Hippocampal formation (tissue), 2 donors: ENCODE measurements at places on chromosomes 3 and 15.

DNA sequence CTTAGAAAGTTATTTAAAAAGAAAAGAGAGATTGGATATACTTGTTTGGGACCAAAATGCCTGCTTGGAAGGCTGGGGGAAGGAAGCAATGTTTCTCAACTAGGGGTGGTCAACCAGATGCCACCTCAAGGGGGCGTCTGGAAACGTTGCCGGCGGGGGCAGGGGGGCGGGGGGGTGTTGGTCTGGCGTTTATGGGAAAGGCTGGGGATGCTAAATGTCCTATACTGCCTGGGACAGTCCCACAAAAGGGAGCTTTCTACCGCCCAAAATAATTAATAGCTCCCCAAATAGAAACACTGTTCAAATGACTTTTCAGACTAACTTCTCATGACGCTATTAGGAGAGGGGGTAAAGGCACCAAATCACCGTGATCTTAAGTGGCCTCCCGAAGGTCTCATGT is 2.2 kb downstream of the POLG start:
- no peak for DNase-seq

GRCh38 chr3:106758459-106758858 is 618.8 kb upstream of the CCDC54 start:
- DNase-seq: no peak

GRCh38 chr3:189772584-189772983 is 141.4 kb downstream of the TP63 start:
- DNase-seq: no peak

DNA sequence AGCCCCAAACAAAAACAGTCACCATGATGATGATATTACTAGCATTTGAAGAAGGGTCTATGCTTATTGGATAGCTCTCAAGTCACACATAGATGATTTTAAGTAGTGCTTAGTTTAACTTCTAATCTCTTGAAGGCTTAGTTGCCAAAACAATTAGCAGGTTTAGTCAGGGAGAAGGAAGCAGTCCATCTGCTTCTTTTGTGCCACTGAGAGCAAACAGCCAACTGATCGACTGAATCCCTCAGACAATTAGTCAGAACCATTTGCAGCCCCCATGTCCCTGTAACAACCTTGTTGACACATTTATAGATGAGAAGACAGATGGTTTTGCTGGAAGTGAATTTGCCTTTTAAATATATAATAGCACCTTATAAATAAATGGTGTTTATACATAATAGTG is 585.1 kb upstream of the SUCLG2 start:
- no peak for DNase-seq

DNA sequence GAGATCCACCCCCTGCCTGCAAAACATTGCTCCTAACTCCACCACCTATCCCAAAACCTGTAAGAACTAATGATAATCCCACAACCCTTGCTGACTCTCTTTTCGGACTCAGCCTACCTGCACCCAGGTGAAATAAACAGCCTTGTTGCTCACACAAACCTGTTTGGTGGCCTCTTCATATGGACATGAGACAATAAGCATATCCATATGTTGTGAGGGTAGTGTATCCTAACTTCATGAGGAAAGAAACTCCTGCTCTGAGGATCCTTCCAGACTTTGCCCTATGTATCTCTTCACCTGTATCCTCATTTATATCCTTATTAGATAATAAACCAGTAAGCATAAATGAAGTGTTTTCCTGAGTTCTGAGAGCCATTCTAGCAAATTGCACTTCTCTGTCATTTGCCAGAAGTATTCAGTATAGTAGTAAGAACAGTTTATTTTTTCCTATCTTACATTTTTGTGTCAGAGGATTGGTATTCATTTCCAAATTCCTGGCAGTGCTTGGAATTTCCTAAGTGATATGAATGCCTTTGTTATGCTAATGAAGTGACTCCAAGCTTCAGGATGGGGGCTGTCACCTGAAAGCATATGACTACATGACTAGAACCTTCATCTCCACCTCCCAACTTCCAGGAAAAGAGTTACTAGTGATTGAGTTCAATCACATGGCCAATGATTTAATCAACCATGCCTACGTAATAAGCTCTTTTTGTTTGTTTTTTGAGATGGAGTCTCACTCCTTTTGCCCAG is 30.2 kb downstream of the TTBK2 start:
- DNase-seq: no peak

GRCh38 chr15:39365161-39365560 is 215.7 kb upstream of the THBS1 start:
- no peak for DNase-seq

GRCh38 chr3:188284455-188285212 is 130.7 kb downstream of the LPP start:
- DNase-seq: no peak

GRCh38 chr3:55637906-55638638 is 151.0 kb upstream of the WNT5A start:
- no peak for DNase-seq

GRCh38 chr15:62208884-62209283 is 43.8 kb upstream of the C2CD4B start:
- no peak for DNase-seq

GRCh38 chr15:73989001-73989798 is 2.9 kb downstream of the STOML1 start:
- no peak for DNase-seq

DNA sequence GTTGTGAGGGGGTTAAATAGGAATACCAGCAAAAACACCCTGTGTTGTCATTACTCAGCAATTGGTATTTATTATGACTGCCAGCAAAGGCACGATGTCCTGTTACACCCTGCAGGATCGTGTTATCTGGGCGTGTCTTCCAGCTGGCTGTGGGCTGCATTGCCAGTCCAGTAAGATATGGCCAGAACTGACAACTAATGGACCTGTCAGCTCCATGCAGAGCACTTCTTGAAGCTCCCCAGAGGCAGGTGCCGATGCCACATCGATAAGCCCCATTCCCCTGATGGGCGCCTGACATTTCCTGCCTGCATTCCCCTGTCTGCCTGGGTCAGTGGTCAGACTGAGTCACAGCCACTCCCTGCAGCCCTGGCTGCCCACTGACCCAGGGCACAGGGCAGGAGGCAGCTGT is 79.7 kb upstream of the RASGRF1 start:
- DNase-seq: no peak

DNA sequence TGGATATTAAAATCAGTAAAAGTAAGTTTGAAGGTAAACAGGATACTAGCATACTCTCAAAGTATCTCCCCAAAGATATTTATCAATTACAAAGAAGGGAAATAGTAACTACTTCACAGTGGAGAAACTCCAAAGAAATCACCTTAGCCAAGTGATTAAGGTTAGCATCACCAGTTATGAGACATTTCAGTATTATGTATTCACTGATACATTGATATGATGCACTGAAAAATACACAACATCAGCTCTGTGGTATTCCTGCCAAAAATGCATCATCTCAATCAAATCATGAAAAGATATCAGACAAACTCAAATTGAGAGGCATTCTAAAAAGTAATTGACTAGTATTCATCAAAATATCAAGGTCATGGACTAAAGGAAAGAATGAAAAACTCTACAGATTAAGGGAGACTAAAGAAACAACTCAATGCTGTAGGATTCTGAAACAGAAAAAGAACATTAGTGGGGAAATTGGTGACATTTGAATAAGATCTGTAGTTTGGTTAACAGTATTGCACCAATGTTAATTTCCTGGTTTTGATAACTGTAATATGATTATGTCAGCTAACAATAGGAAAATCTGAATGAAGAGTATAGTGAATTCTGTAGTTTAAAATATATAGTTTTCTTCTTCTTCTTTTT is 215.4 kb downstream of the UACA start:
- DNase-seq: no peak

DNA sequence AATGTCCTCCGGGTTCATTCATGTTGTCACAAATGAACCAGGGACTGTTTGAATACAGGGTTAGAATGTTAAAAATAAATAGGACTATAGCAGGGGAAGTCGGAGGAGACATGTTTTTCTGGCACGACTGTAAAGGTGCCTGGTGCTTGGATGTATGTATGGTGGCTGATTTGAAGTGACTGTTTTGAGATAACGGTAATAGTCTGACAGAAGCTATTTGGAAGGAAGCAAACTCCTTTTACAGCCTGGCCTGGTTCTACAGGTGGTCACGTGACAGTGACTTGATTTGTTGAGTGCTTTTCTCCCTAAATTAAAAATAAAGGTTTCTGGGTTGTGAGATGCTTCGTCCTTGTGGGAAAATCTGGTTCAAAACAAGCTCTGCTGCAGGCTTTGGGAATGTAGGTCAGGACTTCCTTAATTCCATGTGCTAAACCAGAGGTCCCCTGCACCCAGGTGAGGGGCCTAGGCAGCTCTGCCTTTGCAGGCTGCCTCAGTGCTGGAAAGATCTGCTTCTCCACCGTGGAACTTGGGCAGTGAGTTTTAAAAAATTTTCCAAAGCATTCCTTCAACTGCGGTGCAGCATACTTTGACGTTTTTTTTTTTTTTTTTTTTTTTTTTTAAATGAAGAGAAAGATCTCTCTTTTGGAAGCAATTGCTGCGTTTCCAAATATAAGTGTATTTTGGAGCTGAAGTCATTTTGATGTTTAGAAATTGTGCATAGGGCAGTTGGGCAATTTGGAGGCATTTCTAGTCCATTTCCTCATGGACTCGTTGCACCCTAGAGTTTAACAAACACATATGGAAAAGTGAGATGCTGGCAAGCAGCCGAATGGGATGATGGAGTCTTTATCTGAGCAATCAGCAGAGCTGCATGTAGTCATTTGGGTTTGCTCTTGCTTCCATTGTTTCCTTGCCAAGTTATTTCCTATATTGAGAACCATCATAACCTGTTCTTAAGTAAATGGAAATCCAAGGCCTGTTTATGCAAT is 30.9 kb downstream of the ITPR1 start:
- no peak for DNase-seq

- DNase-seq: no peak
Measured at GRCh38 chr15:94193906-94194305, 37.5 kb upstream of the MCTP2 start.

GRCh38 chr3:143814443-143814889 is 33.8 kb downstream of the SLC9A9 start:
- no peak for DNase-seq

DNA sequence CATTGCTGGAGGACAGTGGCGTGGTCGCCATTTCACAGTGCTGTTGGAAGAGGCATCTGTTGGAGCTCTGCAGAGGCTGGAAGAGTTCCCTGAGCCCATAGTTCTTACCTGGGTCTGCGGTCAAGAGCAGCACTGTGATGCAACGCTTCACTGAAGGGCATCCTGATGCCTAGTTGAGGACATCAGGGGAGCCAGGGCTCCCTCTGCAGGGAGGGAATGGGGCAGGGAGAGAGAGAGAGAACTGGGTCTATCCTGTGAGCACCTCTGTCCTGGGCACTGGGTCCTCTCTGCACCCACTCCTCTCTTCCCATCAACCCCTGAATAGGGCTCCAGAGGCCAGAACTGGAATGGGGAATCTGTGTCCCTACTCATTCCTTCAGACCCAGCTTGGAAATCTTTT is 23.9 kb upstream of the MOBP start:
- DNase-seq: no peak

- DNase-seq: no peak
Measured at GRCh38 chr3:149547413-149547812, 72.9 kb downstream of the TM4SF4 start.

DNA sequence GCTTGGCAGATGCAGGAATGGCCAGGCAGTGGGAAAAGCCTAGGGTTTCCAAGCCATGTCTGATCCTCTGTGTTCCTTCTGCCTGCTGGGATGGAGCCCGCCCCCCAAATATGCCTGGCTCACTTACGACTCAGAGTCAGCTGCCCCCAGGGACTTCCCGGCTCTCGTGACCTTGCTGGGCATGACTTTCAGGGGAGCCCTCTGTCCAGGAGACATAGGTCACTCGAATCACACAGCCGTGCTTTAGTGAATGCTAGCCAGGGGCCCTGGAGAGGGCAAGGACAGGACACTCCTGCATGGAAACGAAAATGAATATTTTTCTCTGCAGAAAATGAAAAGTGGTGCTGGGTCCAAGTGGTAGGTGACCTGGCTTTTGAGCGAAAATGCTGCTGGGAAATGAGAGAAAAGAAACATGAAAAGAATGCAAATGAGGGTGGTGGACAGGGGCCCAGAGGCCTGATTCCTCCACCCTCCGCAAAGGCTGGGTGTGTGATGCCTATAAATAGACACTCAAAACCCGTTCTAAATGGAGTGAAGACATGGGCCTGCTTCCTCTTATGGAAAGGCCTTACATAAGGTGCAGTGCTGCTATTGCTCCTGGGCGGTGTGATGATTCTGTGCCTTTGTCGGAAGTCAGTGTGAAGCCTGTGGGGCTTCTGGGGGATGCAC is 107.4 kb downstream of the APBA2 start:
- DNase-seq: no peak

GRCh38 chr3:16589867-16590624 is 15.2 kb downstream of the DAZL start:
- DNase-seq: no peak

DNA sequence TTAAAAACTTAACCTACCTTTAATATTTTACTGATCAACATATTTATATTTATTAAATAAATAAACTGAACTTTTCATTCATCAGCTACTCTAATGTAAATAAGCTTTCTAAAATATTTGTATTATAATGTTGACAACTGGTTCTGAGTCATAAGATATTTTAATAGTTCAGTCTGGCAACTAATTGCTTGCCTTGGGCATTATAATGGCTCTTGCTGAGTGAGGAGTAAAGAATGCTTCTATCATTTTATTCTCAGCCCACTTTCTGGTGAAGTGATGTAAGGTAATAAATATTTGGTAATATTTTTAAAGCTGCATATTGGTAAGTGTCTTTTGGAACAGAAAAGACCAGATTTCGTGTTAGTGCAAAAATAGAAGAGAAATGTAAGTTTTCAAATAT is 81.5 kb downstream of the DIPK2A start:
- no peak for DNase-seq

- no peak for DNase-seq
Measured at GRCh38 chr15:74857082-74857655, 14.2 kb upstream of the ULK3 start.

DNA sequence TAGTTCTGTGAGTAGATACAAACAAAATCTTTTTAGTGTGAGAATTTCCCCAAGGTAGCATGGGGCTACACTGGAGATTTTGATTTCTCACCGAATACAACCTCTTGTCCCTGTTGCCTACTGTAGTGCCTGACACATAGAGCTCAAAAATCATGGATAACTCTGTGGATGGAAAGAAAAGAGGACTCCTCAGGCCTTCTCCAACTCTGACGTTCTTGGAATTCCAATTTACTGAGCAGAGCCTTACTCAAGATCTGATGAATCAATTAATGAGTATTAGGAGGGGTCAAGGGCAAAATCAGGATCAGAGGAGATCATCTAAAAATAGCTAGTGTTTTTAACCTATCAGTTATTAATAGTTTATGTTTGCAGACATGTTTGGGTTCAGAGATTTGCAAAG is 46.7 kb upstream of the PYDC2 start:
- DNase-seq: no peak

DNA sequence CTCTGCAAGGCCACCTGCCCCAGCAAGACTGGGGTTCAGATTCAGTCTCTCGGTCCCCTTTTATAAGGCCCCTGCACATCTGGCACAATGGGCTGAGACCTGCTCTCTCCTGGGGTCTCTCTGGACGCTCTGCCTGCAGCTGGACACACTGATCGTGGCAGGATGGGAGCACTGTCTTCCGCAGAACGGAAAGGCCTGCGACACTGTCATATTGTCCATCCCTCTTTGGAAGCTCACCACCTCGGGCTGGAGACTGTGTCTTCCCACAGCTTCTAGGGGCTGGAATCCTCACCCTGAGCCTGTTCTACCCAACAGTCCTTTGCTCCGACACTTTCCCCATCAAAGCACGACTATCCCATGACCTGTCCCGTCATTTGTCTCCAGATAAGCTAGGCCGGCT is 11.5 kb upstream of the IGDCC4 start:
- DNase-seq: no peak

GRCh38 chr3:195263925-195264600 is 6.9 kb downstream of the XXYLT1 start:
- no peak for DNase-seq
